ENCODE measurements at places on chromosomes 2 and 18.
A peak's percentile ranks its signal among the peaks of the same experiment; 100 is the strongest.

GRCh38 chr2:138853761-138854160 is 73.6 kb upstream of the NXPH2 start:
- no peak overlapping the region for H3K4me3 ChIP-seq
- no peaks in the 10 kb centered on the region for H3K36me3 ChIP-seq
- no peak for DNase-seq
- H3K27me3 ChIP-seq, result peaks cover 2% of the 10 kb centered on the region

DNA sequence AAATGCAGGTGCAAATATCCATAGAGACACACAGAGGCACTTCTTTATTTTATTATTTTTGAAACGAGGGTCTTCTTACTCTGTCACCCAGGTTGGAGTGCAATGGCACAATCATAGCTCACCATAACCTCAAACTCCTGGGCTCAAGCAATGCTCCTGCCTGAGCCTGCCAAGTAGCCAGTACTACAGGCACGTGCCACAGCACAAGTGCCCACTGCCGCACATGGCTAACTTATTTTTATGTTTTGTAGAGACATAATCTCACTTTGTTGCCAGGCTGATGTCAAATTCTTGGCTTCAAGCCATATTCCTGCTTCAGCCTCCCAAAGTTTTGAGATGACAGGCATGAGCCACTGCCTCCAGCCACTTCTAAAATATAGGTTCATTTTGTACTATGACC is 537.6 kb downstream of the THSD7B start:
- no peaks in the 10 kb centered on the region for H3K4me1 ChIP-seq
- no peaks in the 10 kb centered on the region for H3K27me3 ChIP-seq
- H3K27ac ChIP-seq, result no peak overlapping the region
- no peak overlapping the region for H3K4me3 ChIP-seq

- H3K27me3 ChIP-seq, result peaks cover 11% of the 10 kb centered on the region
- no peak for DNase-seq
- no peak overlapping the region for H3K27ac ChIP-seq
- no peak overlapping the region for H3K4me3 ChIP-seq
- peaks cover 28% of the 10 kb centered on the region for H3K4me1 ChIP-seq
- no peaks in the 10 kb centered on the region for H3K36me3 ChIP-seq
Observed at GRCh38 chr2:134504586-134505336, 214.0 kb downstream of the TMEM163 start.

DNA sequence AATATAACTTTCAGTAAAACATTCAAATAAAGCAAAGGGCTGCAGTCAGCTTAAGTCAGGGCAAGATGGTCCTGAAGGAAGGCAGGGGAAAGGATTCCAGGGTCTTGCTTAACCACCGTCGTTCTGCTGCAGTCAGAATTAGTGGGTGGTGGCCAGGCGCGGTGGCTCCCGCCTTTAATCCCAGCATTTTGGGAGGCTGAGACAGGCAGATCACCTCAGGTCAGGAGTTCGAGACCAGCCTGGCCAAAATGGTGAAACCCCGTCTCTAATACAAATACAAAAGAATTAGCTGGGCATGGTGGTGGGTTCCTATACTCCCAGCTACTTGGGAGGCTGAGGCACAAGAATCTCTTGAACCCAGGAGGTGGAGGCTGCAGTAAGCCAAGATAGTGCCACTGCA is 6.8 kb downstream of the SLC19A3 start:
- H3K36me3 ChIP-seq, result no peaks in the 10 kb centered on the region
- H3K4me1 ChIP-seq, result no peaks in the 10 kb centered on the region
- no peak for DNase-seq
- H3K27ac ChIP-seq, result no peak overlapping the region

GRCh38 chr2:160859096-160859495 is 301.1 kb upstream of the TANK start:
- peaks cover 12% of the 10 kb centered on the region for H3K4me1 ChIP-seq
- peaks cover 2% of the 10 kb centered on the region for H3K27me3 ChIP-seq
- DNase-seq, result no peak
- no peaks in the 10 kb centered on the region for H3K36me3 ChIP-seq
- H3K4me3 ChIP-seq, result no peak overlapping the region
- H3K27ac ChIP-seq, result no peak overlapping the region

DNA sequence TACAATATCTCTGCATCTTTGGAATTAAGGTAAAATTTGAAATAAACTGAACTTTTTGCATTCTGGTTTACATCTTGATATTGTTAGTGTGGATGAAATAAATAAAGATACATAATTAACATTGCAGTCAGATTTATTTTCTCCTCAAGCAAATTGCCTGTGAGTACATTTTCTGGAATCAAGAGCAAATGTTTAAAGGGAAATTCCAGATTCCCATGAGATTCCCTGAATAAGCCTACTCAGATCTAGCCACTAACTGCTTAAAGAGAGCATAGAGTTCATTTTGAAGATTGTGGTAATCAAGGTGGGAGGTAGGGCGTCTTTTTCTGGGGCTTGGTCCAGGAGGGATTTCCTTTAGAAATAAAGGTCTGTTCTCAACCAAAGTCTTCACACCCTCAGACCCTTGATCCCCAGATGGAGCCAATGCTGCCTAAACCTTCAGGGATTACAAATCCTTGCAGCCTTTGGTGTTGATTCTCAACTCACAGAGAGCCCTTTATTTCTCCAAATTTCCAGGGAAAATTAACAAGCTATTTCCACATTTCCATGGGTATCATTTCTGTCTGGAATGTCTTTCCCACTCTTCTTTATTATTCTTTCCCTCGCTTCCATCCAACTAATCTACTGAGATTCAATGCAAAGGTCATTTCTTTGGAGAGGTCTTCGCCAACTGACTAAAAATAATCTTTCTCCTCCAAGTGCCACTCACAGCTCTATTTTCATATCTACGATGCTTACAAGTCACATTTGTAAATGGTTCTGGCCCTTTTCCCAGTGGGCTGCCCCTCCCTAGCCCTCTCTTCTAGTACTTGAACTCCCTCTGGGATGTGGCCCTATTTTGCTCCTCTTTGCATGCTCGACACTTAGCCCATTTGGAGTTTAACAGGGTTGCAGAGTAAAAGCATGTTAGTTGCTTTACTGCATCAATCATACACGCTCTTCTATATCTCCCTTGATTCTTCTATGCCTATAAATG is 79.8 kb upstream of the SPATS2L start:
- H3K4me3 ChIP-seq, result no peak overlapping the region
- no peak for DNase-seq
- no peaks in the 10 kb centered on the region for H3K4me1 ChIP-seq
- H3K27ac ChIP-seq, result no peak overlapping the region

DNA sequence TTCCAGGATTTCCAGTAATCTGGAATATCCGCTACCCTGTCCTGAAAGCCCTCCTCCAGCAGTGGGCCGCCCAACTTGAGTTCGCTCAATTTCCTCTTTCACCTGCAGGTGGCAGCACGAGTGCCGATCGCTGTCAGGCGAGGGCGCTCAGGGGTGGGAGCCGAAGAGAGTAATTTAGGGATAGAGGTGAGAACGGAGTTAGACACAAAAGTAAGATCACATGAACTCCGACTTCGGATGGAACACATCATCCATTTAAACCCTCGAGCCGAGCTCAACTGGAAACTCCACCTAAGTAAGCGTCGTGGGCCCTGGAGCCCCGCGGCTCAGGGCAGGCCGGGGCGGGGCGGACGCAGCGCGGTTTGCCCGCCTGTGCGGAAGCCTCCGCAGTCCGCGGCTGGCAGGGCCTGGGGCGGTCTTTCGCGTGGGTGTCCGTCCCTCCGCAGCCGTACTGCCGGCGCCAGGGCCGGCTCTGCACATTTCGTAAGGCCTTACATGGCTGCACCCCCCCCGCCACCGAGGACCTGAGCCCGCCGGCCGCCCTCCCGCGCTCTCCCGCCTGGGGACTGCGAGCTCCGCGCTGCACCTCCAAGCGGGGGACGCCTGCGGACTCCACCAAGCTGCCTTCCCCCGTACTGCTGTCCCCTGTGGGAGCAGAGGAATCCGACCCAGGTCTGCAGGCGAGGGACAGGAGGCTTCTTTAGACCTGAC is 61.2 kb downstream of the SEMA4F start:
- peak overlapping the region; percentile 94 for H3K4me3 ChIP-seq
- H3K36me3 ChIP-seq, result no peaks in the 10 kb centered on the region
- DNase-seq, result peak; percentile 92
- no peaks in the 10 kb centered on the region for H3K4me1 ChIP-seq
- H3K27ac ChIP-seq, result peak overlapping the region; percentile 67
